ENCODE measurements at places on chromosomes 6 and 20.

DNA sequence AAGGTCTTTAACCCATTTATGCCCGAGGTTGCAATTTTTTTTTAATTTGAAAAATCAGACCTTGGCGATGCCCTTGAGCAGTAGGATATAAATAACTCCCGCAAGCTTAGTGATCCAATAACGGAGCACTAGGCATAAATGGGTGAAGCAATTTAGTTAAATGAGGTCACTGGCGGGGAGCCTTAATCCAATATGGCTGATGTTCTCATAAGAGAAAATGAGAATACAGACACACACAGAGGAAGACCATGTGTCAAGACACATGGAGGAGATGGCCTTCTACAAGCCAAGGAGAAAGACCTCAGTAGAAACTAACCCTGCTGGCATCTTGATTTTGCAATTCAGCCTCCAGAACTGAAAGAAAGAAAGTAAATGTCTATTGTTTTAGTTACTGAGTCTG lies 735 bp downstream of the SIRPG start:
- no peak for DNase-seq

- no peak for DNase-seq
These were observed 483.9 kb downstream of the RFPL4B start for GRCh38 chr6:112831022-112831421.

DNA sequence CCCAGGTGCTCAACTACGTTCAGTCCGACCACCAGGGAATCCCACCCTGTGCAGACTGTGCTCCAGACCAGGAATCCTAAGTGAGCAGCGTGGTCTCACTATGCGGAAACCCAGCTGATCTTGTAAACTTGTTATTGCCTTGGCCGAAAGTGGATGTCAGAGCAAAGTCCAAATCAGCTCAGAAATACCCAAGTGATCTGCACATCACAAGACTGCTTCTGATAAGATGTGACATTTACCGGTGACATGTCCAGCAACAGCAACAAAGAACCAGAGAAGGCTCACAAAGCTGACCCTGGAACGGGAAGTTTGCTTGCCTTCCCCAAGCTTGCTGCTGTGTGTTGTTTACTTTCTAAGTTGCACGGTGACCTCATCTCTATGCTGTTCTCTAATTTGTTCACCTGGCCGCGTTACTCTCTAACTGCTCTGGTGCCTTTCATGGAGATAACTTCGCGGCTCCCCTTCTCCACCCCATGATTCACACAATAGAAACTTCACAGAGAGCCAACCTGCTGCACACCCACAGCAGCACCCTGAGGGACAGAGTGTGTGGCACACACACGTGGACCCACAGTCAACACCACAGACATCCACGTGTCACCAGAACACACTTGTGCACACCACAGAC lies 1.7 kb downstream of the BNIP5 start:
- no peak for DNase-seq

- no peak for DNase-seq
These were observed 31.0 kb downstream of the TIAM2 start for GRCh38 chr6:155026022-155026705.

GRCh38 chr6:17577059-17577458 lies 23.0 kb upstream of the FAM8A1 start:
- no peak for DNase-seq

DNA sequence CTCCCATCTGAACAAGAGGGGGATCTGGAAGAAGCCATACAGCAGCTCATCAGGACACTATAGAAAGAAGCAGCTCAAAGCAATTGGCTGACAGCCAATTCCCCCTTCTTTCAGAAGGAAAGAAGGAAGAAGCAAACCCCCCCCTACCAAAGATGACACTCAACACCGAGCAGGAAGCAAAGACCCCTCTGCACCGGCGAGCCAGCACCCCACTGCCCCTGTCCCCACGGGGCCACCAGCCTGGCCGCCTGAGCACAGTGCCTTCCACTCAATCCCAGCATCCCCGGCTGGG lies 1.2 kb downstream of the REM1 start:
- DNase-seq = no peak

DNA sequence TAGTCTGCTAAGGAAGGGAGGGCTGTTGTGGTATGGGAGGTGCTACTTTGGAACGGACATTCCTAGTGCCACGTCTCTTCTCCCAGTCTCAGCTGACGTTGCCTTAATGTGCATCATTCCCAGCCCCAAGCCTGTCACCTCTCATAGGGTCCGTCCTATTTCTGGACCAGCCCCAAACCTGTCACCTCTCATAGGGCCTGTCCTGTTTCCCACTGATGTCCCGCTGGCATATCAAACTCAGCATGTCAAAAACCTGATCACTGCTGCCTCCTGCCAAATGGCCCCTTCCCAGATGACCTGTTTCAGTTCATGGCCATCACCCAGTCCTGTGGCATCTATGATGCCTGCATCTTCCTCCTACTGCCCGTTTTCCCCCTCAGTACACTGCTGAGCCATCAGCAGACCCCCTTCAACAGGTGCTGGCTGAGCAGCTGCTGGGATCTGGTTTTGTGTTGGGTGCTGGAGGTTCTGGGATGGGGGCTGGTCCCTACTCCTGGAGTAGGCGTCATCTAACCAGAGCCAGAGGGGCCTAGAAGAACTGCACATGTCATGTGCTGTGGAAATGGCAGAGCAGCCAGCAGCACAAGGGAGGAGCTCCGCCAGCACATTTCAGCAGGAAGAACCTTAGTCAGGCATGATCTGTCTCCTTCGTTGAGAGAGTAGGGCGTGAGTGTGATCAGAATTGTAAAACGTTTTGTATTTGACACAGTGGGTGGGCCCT lies 3.3 kb downstream of the ENTPD6 start:
- DNase-seq = no peak

GRCh38 chr6:2007165-2007564 lies 238.2 kb downstream of the GMDS start:
- no peak for DNase-seq

DNA sequence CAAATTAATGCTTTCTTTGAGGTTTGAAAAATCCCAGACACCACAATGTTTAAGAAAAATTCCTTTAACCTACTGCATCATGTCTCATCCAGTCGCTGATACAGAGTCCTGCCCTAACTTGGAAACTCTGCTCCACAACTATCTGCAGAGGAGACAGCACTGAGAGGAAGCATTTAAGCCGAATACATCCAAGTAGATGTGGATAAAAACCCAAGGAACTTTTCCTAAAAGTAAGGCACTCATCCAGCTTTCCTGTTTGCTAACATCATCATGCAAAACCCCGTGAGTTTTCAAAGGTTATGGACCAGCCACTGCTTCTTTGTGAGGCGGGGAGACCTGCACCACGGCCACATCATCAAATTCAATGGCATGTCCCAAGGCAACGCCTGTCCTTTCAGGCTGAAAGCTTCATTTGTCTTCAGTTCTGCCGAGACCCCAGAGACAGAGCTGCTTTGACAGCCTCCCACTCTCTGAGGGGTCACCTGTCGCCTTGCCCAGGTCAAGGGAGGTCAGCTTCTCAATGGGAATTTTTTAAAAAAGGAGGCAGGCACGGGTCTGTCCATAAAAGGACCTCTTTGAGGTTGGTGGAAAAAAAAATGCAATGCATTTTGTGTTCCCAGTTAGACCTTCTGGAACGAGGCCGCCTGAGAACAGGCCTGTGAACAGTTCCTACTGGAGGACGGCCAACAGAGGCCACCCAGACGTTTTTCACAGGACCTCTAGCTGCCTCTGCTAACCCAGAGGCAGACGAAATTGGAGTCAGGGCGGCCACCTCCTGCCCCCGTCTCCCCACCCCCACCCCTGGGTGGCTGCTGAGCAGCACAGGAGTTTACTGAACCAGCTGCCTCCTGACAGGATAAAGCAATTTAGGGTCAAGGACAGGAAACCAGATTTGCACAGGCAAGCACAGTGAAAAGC lies 142.5 kb upstream of the HDDC2 start:
- DNase-seq = no peak

DNA sequence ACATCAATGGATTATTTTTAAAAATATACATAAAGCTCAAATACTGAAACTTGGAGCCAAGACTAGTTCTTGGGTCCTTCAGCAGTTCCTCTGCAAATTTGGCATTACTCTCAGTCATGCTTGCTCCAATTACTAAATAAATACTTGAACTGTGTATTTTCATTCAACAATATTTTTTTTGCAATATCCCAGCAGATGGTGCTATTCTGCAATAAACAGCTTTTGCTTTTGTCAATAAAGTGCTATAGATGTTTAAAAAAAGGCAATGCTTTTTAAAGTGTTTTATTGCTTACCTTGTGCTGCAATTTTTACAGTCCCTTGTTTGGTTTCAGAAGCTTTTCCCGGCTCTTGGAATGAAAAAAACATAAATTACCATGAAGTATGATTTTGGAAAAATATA lies 243.4 kb downstream of the TRDN start:
- DNase-seq = no peak

DNA sequence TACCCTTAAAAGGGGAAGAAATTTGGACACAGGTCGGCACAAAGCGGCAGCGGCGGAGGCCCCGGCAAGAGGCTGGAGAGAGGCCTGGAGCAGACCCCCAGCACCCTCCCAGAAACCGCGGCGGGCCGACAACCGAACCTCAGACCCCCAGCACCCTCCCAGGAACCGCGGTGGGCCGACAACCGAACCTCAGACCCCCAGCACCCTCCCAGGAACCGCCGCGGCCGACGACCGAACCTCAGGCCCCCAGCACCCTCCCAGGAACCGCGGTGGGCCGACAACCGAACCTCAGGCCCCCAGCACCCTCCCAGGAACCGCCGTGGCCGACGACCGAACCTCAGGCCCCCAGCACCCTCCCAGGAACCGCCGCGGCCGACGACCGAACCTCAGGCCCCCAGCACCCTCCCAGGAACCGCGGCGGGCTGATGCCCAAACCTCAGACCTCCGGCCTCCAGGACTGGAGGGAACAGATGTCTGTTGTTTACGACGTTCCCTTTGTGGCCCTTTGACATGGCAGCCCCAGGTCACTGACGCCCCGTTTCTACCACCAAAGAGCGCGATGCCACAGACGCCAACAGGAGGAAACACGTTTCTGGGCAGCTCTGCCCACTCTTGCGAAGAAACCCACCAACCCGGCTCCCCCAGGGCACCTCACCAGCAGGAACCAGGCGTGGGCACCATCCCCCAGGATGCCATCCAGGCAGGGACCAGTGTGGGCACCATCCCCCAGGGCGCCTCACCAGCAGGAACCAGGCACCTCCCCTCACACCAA lies 28.4 kb downstream of the ZBTB46 start:
- DNase-seq = no peak

GRCh38 chr6:36685166-36685924 lies 6.8 kb downstream of the CDKN1A start:
- no peak for DNase-seq

DNA sequence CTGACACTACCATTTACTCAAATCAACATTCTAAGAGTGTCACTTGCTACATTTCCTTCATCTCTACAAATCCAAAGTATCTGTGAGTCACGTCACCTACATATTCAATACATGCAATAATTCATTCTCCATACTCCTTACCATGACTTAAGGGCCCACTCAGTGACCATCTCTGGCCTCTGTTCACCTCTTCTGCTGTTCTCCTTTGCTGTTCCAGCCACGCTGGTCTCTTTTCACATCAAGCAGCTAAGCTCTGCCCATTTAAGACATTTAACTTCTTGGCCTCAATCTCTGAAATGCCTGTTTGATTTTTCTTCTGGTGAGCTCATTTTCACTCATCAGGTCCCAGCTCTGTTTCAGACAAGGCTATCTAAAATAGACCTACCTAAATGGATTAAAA lies 46.5 kb downstream of the HFE start:
- DNase-seq = no peak

DNA sequence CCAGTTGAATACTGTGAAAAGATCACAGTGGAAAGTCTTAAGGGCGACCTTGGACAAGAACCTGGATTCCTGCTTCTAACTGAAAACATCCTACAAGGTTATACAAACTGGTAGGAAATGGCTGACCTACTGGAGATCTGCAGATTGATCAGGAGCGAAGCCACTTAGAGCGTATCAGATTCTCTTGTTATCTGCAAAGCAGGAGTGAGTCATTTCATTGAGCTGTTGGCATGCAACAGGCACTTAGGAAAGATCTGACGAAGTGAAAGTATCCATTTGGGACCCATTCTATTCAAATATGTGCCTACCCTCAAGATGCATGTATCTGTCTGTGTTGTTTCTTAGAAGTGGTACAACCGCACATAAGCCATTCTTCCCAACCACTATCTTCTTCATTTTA lies 131.2 kb upstream of the RIN2 start:
- DNase-seq = no peak

DNA sequence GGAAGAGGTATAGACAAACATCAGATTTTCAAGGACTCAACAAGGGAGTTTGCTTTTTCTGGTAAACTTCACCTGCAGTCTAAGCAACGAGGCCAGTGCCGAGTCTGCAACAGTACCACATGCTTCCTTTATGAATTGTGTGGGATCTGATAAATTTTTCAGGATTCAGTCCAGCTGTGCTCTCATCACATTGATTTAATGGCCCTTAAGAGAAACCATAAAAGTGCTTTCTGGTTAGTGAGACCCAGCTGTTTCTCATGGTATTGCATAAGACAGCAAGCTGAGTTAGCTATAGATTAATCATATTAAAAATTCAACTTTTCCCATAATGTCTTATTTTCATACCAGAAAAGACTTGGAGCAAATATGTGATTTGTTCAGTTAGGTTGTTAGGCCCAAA lies 291.4 kb downstream of the CENPW start:
- DNase-seq = no peak

DNA sequence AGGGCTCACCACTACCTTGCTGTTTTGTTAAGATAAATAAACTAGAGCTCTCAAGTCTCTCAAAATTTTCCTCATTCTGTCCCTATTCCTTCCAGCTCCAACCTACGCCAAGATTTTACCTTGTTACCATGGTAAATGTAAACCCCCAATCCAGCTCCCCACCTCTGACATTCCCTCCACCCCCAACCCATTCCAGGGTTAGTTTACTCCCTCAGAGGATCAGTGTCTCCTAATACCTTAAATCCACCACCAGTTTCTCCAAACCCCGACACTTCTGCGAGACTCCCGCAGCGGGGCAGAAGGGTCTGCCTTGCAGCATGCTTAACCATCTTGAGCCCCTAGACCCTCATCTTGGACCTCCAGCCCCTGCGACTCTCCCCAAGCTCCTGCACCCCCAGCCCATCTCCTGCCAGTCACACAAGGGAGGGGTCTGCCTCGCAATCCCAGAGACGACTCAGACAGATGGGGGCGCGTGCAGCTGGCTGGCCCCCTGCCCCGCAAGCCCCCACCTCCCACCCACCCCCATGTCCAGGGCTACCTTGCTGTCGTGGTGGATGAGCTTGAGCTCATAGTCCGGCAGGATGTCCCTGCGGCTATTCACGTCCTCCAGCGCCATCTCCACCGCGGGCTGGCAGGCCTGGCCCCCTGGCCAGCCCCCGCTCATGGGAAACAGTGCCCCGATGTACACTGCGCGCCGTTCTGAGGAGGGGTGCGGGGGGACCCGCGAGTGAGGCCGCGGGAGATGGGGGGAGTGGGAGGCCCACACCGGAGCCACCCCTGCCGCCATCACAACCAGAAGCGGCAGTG lies 5.8 kb downstream of the GABBR1 start:
- DNase-seq = no peak

DNA sequence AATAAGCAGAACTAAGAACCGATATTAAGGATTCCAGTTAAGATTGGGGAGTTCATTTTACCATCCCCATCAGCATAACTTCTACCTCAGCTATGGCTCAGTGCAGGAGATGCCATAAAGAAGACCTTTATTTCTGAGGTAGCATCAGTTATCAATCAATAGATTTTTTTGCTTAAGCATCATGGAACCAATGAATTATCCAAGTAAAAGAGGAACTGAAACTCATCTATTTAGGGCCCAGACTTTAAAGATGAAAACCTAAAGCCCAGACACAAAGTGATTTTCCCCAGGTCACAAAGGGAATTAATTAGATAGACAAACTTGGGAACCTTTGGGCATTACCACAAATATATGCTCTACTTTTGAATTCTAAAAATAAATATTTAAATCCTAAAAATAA lies 59.2 kb upstream of the TINAG start:
- no peak for DNase-seq

- no peak for DNase-seq
These were observed 136.9 kb upstream of the SGK1 start for GRCh38 chr6:134454794-134455193.
